ENCODE measurements at places on chromosomes 6 and 20.

GRCh38 chr6:15522026-15522425 lies 140.8 kb downstream of the DTNBP1 start:
- no peak for DNase-seq

- no peak for DNase-seq
Measured at GRCh38 chr20:740162-740561, 28.1 kb downstream of the SLC52A3 start.

GRCh38 chr6:7051780-7052442 lies 55.9 kb upstream of the RREB1 start:
- DNase-seq = no peak

DNA sequence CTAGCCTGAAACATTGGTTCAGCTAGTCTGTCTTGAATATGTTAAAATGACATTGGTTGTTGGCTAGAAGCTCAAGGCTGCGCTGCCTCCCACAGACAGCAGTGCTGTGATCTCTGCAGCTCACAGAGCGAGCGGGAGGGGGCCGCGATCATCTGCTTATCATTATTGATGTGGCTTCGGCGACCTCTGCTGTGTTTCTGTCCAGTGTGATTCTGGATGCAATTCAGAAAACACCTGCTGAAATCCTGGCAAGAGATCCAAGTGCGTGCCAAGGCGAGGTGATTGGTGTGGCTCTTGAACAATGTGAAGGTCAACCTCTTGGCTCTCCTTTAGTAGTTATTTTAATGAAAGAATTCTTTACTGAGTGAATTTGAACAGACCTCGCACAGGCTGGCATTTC lies 142.3 kb upstream of the SASH1 start:
- DNase-seq = no peak

DNA sequence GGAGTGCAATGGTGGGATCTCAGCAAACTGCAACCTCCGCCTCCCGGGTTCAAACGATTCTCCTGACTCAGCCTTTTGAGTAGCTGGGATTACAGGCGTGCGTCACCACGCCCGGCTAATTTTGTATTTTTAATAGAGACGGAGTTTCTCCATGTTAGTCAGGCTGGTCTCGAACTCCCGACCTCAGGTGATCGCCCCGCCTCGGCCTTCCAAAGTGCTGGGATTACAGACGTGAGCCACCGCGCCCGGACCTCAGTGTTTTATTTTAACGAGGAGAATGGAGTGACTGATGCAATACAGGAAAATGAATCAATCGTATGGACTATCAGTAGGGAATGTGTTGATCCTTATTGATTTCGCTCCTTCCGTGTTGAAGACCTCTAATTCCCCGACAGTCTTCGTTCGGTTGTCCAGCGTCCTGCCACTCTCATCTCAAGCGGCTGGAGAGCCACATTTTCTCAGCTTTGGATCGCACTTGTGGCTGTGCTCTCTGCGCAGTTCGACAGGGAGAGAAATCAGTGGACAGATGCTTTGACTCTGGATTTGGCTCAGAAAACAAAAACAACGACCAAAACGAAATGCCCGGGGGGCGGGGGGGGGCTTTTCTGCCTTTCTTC lies 166.2 kb downstream of the TRIM27 start:
- DNase-seq = no peak

GRCh38 chr6:80388507-80388906 lies 282.0 kb downstream of the BCKDHB start:
- DNase-seq = no peak

DNA sequence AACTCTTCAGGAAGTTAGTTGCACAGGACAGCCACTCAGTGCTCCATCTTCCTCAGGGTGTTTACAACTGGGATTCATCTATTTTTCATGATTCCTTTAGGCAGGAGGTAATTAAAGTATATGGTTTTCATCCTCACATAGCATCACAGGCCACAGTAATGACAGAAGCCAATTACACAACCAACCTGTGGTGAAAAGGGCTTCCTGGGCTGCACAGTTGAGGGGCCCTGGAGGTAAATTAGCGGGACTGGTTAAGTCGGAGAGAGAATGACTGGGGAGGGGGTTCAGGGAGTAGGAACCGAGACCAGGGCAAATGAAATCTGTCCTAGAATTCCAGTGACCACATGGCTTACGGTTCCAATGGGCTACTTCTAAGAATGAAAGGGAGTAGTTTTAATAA lies 37.0 kb downstream of the BAK1 start:
- no peak for DNase-seq

DNA sequence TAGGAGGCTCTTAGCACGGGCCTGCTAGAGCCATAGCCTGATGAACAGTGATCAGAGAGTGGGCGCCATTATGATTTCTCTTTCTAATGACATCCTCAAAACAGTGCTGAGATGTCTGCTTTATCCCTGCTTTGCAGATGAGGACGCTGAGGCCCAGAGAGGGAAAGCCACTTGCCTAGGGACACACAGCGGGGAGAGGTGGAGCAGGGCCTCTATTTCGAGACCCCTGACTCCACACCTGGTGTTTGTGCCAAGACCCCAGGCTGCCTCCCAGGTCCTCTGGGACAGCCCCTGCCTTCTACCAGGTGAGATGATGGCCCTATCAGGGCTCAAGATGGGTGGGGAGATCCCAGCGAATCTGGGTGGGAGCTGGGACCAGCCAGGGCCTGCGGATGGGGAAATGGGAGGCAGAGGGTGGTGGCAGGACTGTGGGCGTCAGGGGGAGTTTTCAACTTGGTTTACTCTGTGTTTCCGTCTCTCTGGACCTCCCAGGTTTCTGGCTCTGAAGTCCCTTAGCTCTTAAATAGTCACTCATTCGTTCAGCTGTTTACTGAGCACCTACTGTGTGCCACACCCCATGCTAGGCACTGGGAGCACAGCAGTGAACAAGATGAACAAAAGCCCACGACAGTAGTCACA lies 36.7 kb downstream of the SRC start:
- no peak for DNase-seq

GRCh38 chr20:37670351-37670791 lies 23.5 kb upstream of the CTNNBL1 start:
- DNase-seq = peak; percentile 26

- DNase-seq = no peak
Measured at GRCh38 chr6:154164397-154164796, 125.4 kb downstream of the OPRM1 start.

- DNase-seq = no peak
Measured at GRCh38 chr20:11387189-11387754, 530.4 kb upstream of the BTBD3 start.

GRCh38 chr20:5843054-5843592 lies 92.9 kb downstream of the SHLD1 start:
- DNase-seq = no peak

- DNase-seq = no peak
Measured at GRCh38 chr6:37821446-37821845, 1.9 kb downstream of the ZFAND3 start.
